ENCODE measurements at places on chromosomes 7 and 10.
A peak's percentile ranks its signal among the peaks of the same experiment; 100 is the strongest.

DNA sequence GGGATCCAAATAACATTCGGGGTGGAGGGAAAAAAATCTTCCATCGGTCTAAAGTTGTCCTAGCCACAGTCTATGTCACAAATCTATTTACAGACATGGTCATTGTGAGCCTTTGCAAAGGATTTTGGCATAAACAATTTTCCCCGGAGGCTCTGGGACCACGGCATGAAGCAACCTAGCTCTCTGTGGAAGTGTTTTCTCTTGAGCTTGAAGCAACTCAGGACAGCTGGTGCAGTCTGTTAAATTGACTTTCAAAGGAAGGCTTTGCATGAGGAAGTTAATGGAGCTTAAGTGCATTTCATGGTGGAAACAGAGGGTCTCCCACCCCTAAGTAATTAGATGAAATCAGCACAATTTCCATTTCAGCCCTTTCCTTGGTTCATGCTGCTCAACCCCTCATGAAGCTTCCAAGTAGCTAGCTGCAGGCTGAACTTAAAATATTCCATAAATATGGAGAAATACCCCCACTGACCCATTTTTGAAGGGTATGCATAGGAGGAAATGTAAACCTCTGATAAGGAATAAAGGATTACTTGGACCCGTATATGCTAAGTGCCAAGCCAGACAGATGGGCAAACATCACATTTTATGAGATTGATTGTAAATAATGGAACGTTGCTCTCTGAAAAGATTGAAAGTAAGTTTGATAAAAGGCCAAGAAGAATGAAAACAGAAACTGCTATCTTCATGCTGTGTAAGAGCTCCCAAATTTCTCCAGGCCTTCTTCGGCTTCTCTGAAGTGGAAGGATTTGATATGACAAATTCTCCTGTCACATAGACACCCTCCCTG, 39.9 kb downstream of the CCDC3 start:
- DNase-seq = no peak
- peaks cover 5% of the 10 kb centered on the region for H3K27me3 ChIP-seq
- no peaks in the 10 kb centered on the region for H3K36me3 ChIP-seq

GRCh38 chr7:36318116-36318515, 71.5 kb upstream of the ANLN start:
- no peaks in the 10 kb centered on the region for H3K27me3 ChIP-seq
- H3K4me3 ChIP-seq = no peak overlapping the region
- no peaks in the 10 kb centered on the region for H3K4me1 ChIP-seq
- no peak overlapping the region for H3K27ac ChIP-seq

DNA sequence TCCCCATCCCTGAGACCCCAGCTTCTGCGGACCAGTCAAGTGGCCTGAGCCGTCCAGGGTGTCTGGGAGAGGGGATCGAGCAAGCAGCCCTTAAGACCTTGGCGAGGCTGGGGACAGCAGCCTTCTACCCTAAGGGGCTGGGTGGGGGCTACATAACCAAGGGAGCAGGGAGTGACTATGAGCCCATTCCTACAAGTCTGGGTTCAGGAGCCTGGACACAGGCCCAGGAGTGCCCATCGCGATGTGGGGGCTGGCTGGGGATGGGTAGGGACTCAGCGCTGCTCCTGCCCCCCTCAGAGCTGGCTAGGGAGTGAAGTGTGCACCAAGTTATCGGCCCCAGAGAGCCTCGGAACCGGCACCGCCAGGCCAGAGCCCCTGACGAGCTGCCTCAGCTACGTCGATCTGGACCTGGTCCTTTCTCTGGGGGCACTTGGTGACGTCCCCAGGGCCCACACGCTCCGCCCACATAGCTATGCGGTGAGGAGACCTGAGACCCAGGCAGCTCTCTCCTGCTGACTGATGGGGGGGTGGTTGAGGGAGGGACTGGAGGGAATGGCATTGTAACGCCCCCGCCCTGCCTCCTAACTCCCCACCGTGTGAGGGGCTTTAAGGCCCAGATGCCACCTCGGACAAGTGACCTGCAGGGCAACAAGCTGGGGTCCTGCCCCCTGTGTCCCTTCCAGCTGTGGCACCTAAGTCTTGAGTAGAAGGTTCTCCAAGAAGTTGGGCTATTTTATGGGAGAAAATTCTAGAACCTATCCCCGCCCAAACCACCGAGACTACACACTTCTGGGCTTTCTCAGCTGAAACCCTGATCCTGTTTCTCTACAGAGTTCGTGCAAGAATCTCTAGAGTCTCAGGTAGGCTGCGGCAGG, 2.5 kb downstream of the SAP25 start:
- no peak for DNase-seq
- peaks cover 4% of the 10 kb centered on the region for H3K36me3 ChIP-seq
- H3K4me3 ChIP-seq = no peak overlapping the region
- H3K27ac ChIP-seq = no peak overlapping the region
- H3K27me3 ChIP-seq = no peaks in the 10 kb centered on the region
- H3K4me1 ChIP-seq = peaks cover 6% of the 10 kb centered on the region

DNA sequence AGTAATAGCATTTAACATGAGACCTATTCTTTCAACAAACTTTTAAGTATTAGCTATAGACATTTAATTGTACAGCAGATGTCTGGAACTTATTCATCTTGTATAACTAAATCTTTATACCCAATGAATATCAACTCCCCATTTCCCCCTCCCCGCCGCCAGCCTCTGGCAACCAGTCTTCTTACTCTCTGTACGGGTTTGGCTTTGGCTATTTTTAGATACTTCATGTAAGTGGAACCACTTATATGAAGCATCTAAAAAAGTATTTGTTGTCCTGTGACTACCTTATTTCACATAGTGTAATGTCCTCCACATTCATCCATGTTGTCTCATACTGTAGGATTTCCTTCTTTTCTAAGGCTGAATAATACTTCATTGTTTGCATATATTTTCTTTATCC, 60.8 kb downstream of the RAB18 start:
- no peaks in the 10 kb centered on the region for H3K36me3 ChIP-seq
- DNase-seq = peak; percentile 44
- no peak overlapping the region for H3K27ac ChIP-seq
- H3K27me3 ChIP-seq = no peaks in the 10 kb centered on the region
- H3K4me1 ChIP-seq = no peaks in the 10 kb centered on the region
- no peak overlapping the region for H3K4me3 ChIP-seq

- DNase-seq = no peak
- no peak overlapping the region for H3K4me3 ChIP-seq
- H3K36me3 ChIP-seq = no peaks in the 10 kb centered on the region
- no peaks in the 10 kb centered on the region for H3K4me1 ChIP-seq
Observed at GRCh38 chr7:69864274-69864673, 266.0 kb downstream of the AUTS2 start.

GRCh38 chr10:106396192-106396591, 768.3 kb downstream of the SORCS1 start:
- H3K4me3 ChIP-seq = no peak overlapping the region
- peaks cover 9% of the 10 kb centered on the region for H3K4me1 ChIP-seq
- DNase-seq = no peak
- no peaks in the 10 kb centered on the region for H3K36me3 ChIP-seq
- no peak overlapping the region for H3K27ac ChIP-seq

DNA sequence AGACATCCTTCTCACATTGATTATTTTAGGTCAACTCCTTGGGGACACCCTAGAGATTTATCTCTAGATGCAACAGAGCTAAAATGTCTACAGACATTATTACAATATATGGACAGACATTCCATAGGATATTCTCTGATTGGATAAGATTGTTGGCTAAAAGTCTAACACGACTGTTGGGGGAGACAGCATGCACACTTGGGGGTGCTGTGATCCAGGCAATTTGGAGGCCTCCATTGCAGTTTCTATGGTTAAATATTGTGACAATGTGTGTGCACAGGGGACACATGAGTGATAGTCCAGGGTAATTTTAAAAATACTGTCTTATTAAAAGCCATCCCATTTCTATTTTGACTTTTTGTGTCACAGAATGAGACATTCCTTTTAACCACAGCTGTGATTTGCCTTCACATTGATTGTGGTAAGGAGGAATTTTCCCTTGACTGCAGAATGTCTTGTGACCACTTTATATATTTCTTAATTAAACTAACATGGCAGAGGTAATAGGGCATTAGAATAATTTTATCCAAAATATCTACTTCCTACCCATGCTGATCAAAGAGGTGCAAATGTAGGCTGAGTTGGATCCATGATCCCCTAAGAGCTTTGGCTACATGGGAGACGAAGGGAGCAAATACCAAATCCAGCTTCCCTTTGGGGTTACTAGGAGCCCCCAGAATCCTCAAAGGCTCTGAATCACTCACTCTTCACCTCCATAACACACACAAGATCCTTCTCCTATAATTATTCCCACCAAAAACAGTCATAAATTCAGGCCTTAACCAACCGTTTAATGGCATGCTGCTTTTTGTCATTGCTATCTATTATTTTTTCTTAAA, 7.3 kb downstream of the TFPI2 start:
- no peaks in the 10 kb centered on the region for H3K4me1 ChIP-seq
- no peaks in the 10 kb centered on the region for H3K27me3 ChIP-seq
- no peak overlapping the region for H3K4me3 ChIP-seq
- no peak overlapping the region for H3K27ac ChIP-seq
- no peaks in the 10 kb centered on the region for H3K36me3 ChIP-seq
- DNase-seq = no peak

GRCh38 chr7:107043921-107044346, 571 bp upstream of the PRKAR2B start:
- H3K27ac ChIP-seq = peak overlapping the region; percentile 88
- H3K27me3 ChIP-seq = no peaks in the 10 kb centered on the region
- DNase-seq = no peak
- H3K36me3 ChIP-seq = no peaks in the 10 kb centered on the region
- peak overlapping the region; percentile 97 for H3K4me3 ChIP-seq

- H3K27me3 ChIP-seq = no peaks in the 10 kb centered on the region
- H3K27ac ChIP-seq = no peak overlapping the region
- H3K4me3 ChIP-seq = no peak overlapping the region
- DNase-seq = no peak
Observed at GRCh38 chr7:16564023-16564380, 37.4 kb downstream of the LRRC72 start.

DNA sequence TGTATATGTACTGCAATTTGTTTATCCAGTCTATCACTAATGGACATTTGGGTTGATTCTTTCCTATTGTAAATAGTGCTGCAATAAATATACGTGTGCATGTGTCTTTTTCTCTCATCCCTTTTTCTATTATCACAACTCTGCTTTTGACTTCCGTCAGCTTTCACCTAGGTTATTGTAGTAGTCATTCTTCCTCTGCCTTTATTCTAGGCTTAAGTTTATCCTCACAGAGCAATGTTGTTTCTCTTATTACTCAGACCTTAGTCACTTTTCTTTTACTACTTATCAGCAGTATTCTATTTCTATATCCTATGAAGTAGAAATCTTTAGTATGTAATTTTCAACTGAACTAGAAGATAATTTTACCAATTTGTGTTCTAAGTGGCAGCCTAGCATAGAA, 175.3 kb upstream of the SEMA3E start:
- no peak overlapping the region for H3K4me3 ChIP-seq
- no peaks in the 10 kb centered on the region for H3K27me3 ChIP-seq
